ENCODE measurements at places on chromosomes 16 and 17.

DNA sequence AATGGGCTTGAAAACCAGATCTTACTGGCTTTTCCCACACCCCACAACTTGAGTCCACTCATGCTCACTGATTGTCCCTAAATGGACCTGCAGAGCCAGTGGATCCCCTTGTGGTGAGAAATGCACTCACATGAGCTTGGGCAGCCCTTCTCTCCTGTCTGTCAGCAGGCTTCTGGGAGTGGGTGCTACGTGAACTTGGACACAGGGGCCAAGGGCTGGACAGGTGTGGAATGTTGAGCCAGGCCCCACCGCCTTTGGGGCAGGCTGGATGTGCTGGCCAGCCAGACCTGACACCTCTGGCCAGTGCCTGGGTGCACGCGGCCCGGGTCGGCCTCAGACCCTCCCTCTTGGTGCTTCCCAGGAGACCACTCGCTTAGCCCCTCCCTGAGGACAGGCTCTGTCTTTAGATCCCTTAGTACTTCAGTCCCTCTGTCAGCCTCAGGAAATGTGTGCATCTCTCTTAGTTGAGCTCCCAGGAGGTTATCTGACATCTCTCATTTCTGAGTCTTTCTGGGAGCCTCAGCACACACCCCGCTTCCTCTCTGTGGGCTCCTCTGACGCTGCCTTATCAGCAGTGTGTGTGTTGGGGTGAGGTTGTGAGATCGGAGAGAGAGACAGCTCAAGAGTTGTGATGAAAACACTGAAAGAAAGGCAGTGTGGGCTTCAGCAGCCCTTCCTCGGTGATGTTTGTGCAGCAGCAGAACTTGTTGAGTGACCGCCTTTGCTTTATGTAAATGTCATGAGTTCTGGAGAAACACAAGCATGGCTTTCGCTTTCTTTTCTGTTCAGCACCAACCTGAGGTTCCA, 117.0 kb downstream of the RAB11FIP4 start:
- no peak for DNase-seq

GRCh38 chr17:49361129-49361901, 735 bp downstream of the ZNF652 start:
- peak; percentile 72 for DNase-seq

DNA sequence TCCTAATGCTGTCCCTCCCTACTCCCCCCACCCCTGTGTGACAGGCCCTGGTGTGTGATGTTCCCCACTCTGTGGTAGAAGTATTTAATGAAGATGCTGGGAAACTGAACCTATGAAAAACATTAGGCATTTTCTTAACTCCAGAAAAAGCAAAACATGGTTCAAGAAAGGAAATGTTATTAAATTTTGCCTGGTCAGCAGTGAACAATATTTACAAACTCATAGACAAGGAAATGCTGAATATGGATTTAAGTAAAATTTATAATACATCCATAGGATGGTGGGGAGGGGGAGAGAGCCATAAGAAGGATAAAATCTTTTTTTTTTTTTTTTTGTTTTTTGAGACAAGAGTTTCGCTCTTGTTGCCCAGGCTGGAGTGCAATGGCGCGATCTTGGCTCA, 10.8 kb upstream of the CRYBA1 start:
- no peak for DNase-seq

DNA sequence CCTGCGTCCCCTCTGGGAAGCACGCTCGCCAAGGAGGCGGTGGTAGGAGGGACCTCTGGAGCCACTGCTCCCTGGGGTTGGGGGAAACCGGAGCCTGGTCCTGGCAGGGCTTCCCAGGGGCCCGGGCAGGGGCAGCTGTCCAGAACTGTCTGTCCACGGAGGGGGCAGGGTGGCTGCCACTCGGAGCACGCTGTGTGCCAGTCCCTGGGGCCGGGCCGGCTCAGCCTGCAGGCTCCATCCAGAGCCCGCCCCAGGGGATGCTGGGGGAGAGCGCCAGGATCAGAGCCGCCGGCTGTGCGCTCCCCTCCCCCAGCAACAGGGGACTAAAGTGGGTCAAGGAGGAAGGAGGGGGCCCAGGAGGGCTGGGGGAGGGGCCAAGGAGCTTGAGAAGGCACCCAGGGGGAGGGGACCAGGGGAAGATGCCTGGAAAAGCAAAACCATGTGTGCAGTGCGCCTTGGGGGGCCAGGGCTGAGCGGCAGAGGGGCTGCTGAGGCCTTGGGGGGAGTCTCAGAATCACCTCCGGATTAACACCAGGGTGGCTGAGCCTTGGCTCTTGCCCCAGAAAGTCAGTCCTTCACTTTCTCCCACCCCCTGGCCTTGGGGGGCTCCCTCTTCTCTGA, 21.3 kb downstream of the ZNF423 start:
- no peak for DNase-seq

- no peak for DNase-seq
Measured at GRCh38 chr16:74611721-74612120, 4.8 kb upstream of the GLG1 start.

DNA sequence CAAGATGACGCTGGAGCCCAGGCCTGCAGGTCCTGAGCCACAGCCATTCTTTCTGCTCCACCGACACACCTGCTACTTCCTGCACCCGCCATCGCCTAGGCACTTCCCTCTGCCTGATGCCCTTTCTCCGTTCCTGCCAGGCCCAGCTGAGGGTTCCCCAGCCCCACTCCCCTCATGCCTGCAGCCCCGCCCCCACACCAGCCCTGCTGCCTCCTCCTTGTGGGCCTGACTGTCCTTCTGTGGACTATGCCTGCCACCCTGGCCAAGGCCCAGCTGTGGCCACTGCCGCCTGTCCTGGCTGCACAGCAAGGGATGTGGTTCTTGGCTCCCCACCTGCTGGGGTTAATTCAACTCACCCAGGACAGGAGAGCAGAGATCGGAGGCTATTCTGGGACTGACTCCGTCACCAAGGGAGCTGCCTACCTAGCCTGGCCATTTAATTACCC, 7.5 kb downstream of the NATD1 start:
- no peak for DNase-seq

GRCh38 chr17:11564589-11565380, 33.5 kb upstream of the DNAH9 start:
- no peak for DNase-seq

GRCh38 chr16:22364241-22364640, 10.2 kb downstream of the CDR2 start:
- DNase-seq, result no peak

GRCh38 chr16:50152351-50152806, 727 bp upstream of the TENT4B start:
- peak; percentile 73 for DNase-seq

DNA sequence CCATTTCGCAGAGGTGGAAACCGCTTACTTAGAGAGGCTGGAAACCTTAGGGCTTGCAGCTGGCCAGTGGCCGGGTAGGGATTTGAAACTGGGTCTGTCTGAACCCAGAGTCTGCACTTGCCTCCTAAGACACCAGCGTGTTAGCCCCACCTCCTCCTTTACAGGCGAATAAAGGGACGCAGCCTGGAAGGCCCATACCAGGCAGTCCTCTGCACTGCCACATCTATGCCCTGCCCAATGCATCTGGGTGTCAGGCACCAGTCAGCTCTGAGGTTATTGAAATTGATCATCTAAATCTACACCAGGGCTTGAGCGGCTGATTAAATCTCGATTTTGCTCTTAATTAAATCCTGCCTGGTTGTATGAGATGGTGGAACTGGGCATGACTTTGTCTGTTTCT, 19.9 kb upstream of the NAGS start:
- DNase-seq, result no peak

GRCh38 chr16:80806289-80806688, 1.9 kb upstream of the CDYL2 start:
- no peak for DNase-seq
